ENCODE measurements at places on chromosomes 13 and 19. TPM values are rescaled to one million over a fixed set of nuclear protein-coding genes. Genes with fewer than 3 reads are reported as not detected.

The LRRC63 gene
- total RNA-seq, result not detected

The CYP2A13 gene
- total RNA-seq, result not detected

The CGB5 gene
- 12.3 TPM for total RNA-seq

The OR4F17 gene
- total RNA-seq, result not detected

The IL17D gene
- total RNA-seq, result 0.78 TPM

The IGSF23 gene
- total RNA-seq, result not detected

The CEACAM20 gene
- not detected for total RNA-seq

The ACP7 gene
- 0.26 TPM for total RNA-seq

The TUBA3C gene
- not detected for total RNA-seq

The KLK3 gene
- not detected for total RNA-seq

The ZNF568 gene
- total RNA-seq, result 5.0 TPM

The ZNF850 gene
- 3.0 TPM for total RNA-seq

The TBXA2R gene
- total RNA-seq, result 3.0 TPM

The CACNA1A gene
- total RNA-seq, result 1.3 TPM

The ZNF561 gene
- total RNA-seq, result 37.1 TPM

The IZUMO4 gene
- 2.9 TPM for total RNA-seq

The GIPC3 gene
- 0.13 TPM for total RNA-seq

The BCAM gene
- total RNA-seq, result 31.2 TPM

The INSR gene
- 6.3 TPM for total RNA-seq

The EEF1AKMT1 gene
- total RNA-seq, result 7.1 TPM
